ENCODE measurements at places on chromosomes 4 and X.

DNA sequence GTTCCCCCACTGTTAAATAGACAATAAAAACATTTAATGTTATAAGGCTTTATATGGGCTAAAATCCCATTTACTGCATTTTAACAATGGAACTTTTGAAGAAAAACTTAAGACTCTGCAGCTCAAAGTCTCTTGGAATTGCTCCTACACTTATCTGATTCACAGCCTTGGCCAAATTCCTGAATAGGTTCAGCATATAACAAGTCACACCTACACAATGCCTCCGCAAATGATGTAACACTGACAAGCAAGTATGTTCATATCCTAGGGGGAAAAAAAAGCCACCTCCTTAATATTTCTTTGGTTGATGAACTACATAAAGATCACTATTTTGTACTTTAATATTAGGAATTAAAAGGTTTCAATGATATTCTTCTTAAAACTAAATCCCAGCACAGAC lies 34.5 kb downstream of the RPS6KA6 start:
- no peak for DNase-seq

DNA sequence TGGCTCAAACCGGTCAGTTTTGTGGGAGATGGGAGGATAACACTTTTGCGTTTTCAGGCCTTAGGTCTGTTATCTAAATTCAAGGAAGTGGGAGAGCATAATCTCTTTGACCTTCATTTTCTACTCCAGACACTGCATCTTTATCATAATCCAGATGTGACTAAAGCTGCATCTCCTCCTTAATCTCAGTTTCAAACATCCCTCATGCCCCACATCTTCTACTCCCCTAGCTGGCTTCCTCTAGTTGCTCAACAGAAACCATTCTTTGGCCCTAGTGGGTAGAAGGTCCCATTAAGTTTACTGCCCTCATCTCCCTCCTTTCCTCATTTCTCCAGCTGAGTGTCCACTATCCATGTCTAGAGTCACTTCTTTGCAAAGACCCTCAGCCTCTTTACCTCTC lies 18.8 kb upstream of the RASL11B start:
- no peak for DNase-seq

GRCh38 chr4:151199319-151200190 lies 77.4 kb upstream of the PRSS48 start:
- DNase-seq: peak; percentile 47

DNA sequence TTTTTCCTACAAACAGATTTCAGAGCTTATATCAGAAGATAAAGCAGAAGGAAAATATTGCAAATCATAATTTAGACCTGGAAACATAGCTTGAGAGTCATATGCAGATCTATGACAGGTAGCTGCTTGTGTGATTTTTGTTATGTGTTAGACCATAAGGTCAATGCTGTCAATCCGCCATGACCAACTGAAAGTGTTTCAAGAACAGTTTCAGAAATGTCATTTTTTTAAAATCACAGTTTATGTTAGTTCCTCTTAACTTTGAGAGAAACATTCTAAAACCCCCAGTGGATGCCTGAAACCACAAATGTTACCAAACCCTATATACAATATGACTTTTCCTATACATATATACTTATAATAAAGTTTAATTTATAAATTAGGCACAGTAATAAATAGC lies 391.3 kb upstream of the FAM241A start:
- no peak for DNase-seq

DNA sequence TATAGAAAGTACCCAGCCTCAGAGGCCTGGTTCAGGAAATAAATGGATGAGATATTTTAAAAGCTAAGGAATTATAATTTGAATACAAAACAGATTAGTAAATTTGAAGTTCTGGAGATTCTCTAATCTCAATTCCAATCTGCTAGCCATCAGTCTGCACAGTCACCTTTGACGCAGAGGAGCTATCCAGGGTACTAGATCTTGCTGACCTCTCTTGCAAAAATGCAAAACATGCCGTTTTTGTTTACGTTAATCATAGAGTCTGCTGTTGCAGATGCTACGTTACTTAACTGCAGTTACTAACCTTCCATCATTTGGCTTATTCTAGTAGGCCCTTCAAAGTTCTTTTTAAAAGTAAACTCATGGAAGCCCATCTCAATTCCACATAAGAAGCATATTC lies 10.4 kb downstream of the CCSER1 start:
- DNase-seq: peak; percentile 3

DNA sequence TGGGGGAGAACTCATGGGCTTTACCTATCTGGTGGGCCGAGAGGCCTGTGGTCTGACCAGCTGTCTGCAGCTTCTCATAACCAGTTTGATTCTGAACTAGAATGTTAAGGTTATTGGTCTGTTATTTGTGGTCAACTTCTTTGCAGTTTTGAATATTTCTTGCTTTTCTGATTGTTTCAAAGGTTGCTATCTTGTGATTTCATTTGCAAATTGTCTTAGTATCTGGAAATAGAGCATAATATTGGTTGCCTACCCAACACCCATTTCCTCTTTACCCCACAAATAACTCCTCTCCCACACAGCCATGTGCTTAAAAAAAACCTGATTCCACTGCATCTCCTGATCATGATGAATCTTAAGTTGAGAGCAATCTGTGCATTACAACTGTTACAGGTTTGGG lies 39.1 kb upstream of the BMP2K start:
- DNase-seq: no peak

GRCh38 chr4:21605006-21605405 lies 343.6 kb downstream of the KCNIP4 start:
- DNase-seq: no peak

DNA sequence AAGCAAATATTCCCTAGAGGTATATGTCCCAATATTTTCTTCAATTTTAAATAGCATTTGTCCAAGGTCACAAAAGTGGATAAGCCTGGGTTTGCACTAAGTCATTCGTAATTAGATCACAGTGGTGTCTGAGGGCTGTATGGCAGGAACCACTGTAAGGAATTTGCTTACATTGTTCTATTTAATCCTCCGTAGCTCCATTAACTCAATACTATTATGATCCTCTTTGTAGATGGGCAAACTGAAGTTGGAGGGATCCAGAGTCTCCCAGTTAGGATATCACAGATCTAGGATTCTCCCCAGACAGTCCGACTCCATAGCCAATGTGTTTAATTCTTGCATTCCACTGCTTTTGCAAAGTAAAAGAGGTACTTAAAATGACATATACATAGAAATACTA lies 242.7 kb upstream of the DCAF8L1 start:
- DNase-seq: no peak

DNA sequence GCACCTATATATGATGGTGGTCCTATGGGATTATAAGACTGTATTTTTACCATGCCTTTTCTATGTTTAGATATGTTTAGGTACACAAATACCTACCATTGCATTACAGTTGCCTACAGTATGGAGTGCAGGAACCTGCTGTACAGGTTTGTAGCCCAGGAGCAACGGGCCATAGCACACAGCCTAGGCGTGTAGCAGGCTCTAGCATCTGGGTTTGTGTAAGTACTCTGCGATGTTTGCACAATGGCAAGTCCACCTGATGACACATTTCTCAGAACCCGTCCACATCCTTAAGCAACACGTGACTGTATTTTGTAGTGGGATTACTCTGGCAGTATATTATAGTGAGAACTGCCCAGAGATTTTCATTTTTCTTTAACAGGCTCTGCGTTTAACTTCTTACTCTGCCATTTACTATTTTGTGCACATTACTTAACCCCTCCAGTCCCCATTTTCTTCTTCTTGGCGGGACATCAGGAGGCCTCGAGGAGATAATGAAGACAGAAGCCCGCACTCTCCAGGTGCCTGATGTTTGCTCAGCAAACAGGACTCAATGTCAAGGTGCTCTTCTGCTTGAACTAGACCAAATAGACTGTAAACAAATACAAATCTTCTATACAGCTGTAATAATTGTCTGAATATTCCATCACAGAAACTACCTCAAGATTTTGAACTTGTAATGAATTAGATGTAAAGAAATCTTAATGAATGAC lies 102.0 kb upstream of the PDLIM3 start:
- DNase-seq: no peak

DNA sequence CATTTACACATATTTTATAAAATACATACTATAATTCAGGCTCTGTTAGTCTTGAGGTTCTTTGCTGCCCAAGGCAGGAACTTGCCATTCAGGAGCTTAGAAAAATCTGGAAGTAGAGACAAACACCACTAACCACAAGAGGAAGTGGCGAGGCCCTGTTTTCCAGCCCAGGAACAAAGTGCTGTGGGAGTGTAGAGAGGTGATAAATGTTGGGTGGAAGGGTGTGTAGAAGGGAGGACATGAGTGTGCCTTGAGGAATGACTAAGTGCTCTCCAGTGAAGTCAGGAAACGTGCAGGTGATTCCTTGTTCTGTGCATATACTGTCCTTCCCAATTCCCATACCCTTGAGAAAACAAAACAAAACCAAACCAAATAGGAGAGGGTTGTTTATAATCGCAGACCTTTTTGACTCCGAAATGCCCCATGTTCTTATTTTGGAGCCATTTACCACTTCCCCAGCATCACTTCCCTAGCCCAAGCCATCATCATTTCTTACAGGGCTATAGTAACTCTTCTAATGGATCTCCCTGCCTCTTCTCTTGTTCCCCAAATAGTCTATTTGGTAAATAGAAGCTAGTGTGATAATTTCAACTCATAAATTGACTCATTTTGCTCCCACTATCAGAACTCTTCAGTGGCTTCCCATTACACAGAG lies 83.2 kb downstream of the GPAT3 start:
- no peak for DNase-seq

DNA sequence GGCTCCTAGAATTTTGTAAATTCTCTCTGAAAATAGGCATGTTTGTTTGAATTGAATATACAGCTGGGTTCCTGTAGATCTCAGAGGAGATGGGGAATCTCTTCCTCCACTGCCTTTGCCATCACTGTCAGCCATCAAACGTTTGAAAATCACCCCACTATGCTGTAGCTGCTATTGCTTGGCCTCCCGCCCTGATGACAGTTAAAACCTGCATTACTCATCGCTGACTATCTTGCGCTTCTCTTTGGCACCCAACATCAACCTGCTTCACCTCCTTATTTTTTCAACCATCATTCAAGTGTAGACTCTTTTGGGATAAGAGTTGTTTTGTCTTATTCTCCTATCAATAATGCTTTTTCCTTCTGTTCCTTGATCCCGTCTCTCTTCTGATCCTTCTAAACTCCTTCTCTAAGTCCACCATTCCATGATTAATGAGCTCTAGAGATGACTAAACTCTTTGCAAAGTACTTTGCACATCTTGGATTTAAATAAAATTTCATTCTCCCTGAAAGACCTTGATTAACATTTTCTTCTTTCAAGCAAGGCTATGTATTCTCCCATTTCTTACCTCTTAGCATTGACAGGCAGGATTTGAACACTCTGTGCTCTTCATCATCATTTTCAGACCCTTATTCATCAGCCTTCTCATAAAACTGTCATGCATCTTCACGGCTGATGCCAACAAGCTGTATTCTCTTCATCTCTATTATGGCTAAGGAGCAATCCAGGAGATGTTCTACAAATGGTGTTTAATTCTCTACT lies 133.0 kb downstream of the SNCA start:
- DNase-seq: no peak

GRCh38 chrX:132146456-132146855 lies 18.6 kb upstream of the FRMD7 start:
- peak; percentile 52 for DNase-seq

DNA sequence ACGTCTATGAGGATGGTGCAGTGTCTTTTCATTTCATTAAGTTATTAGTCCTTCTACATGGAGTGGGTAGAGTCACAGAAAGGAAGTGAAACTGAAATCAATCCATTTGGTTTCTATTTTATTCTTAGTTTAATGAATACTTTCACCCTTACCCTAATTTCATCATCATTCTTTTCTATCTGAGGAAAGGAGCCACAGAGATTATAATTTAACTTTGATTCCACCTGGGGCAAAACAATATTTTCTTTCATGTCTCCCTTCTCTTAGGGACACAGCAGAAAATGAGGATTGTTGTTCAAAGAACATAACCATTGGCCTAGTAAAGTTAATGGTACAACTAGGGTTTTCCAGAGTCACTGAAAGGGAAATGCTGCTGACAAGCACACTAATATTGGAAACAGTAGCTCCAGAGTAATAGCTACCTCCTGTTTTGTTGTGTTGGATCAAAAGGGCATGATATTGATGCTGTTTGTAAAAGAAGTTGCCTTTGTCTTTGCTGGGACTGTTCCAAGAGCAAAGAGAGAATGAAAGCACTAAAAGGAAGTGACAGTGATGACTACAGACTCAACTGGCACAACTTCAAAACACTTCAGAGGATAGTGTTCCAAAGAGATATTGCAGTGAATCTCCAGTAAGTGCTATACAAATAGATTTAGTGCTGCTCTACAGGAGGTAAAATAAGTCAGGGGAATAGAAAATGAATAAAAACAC lies 247.1 kb upstream of the PITX2 start:
- DNase-seq: no peak

GRCh38 chr4:71938776-71939175 lies 93.0 kb upstream of the NPFFR2 start:
- DNase-seq: no peak
